Activated T-cell treated with anti-CD3 and anti-CD28 coated beads, Interleukin-2, amount 50 U/mL, for 72 hours (primary cell): ENCODE measurements at places on chromosomes 5 and 9. TPM values are rescaled to one million over a fixed set of nuclear protein-coding genes. Genes with fewer than 3 reads are reported as not detected.

Gene GOLM1
- total RNA-seq: 1.2 TPM

Gene PLPPR1
- total RNA-seq: not detected

Gene SREK1
- total RNA-seq: 63.1 TPM

DNA sequence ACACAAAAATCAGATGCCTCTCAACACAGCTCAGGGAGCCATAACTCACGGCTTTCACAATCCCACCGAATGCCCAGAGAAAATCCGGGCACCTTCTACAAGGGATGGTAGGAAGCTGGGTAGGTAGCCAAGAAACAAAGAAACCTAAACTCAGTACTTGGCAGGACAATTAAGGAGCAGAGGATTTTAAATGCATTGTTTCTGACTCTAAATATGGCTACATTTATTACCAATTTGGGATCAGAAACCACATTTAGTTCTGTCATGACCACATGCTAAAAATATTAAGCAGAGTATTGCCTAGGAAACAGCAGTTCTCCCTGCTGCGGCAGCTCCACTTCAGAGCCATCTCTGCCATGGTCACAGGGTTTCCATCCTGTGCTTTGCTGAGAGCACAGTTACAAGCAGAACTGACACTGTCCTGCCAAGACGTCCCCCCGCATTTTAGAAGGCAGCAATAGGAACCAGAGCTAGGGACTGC, 57.5 kb downstream of the SIL1 start:
- no peak overlapping the region for H3K27ac ChIP-seq
- H3K27me3 ChIP-seq: no peaks in the 10 kb centered on the region
- DNase-seq: no peak
- H3K4me1 ChIP-seq: peaks cover 49% of the 10 kb centered on the region

- H3K27me3 ChIP-seq: no peaks in the 10 kb centered on the region
- peaks cover 28% of the 10 kb centered on the region for H3K4me1 ChIP-seq
- H3K36me3 ChIP-seq: no peaks in the 10 kb centered on the region
- no peak for DNase-seq
These were observed 18.4 kb upstream of the CDKN2AIPNL start for GRCh38 chr5:134430001-134430569.

DNA sequence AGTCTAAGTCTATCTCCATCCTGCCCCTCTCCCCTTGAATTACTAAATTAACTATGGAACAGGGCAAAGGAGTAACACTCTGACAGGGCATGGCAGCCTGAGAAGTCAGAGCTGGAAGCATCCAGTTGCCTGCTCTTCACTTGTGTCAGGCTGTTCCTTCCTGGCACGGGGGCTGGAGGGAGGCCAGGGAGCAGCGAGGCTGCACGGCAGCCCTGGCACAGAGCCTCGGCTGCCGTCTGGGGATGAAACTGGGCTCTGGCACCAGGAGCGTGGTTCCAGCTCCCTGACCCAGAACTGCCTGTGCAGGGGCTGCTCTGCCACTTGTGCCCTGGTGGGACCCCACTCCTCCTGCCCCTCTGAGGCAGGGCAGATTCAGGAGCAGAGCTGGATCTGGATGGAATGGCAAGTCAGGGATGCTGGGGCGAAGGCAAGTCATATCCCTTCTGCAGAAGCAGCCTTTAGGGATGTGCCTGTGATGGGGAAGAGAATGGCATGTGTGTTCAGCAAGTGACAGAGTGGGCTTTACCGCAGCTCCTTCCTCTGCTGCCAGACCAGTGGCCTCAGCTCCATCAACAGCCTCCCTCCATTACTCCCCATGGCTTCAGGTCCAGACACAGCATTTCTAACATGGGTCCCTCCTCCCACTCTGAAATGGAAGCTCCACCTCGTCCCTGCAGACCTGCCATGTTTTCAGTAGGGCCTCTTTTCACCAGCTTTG, 42.2 kb upstream of the PDE8B start:
- H3K27ac ChIP-seq: no peak overlapping the region
- no peak for DNase-seq

- no peak overlapping the region for H3K4me3 ChIP-seq
- H3K36me3 ChIP-seq: peaks cover 3% of the 10 kb centered on the region
- DNase-seq: no peak
- H3K27me3 ChIP-seq: no peaks in the 10 kb centered on the region
- no peak overlapping the region for H3K27ac ChIP-seq
These were observed 41.0 kb downstream of the KIAA1191 start for GRCh38 chr5:176320577-176320976.

DNA sequence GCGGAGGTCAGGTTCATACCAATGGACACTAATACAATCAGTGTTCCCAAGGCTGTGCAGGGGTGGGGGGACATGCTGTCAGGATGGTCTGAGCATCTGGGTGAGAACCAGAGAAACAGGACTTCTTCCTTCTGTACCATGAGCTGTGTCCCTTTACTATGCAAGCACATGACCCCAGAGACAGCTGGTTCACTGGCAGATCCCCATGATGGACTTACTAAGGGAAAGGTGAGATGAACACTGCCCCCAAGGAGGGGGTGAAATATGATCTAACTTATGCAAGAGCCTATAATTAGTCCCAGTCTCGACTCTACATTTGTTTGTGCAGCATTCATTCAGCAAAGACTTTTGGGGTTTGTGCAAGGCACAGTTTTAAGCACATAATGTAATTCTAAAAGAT, 91.4 kb downstream of the LIFR start:
- H3K27me3 ChIP-seq: peaks cover 40% of the 10 kb centered on the region
- H3K4me3 ChIP-seq: no peak overlapping the region
- H3K4me1 ChIP-seq: no peaks in the 10 kb centered on the region
- DNase-seq: no peak
- no peaks in the 10 kb centered on the region for H3K36me3 ChIP-seq

- no peak overlapping the region for H3K4me3 ChIP-seq
- no peaks in the 10 kb centered on the region for H3K4me1 ChIP-seq
- no peaks in the 10 kb centered on the region for H3K27me3 ChIP-seq
- no peak for DNase-seq
- H3K36me3 ChIP-seq: no peaks in the 10 kb centered on the region
These were observed 138.2 kb upstream of the MINAR2 start for GRCh38 chr5:129609710-129610109.

GRCh38 chr5:64229163-64229774, 63.6 kb downstream of the RNF180 start:
- H3K4me1 ChIP-seq: no peaks in the 10 kb centered on the region
- H3K4me3 ChIP-seq: no peak overlapping the region
- no peaks in the 10 kb centered on the region for H3K36me3 ChIP-seq
- H3K27me3 ChIP-seq: no peaks in the 10 kb centered on the region
- no peak overlapping the region for H3K27ac ChIP-seq

DNA sequence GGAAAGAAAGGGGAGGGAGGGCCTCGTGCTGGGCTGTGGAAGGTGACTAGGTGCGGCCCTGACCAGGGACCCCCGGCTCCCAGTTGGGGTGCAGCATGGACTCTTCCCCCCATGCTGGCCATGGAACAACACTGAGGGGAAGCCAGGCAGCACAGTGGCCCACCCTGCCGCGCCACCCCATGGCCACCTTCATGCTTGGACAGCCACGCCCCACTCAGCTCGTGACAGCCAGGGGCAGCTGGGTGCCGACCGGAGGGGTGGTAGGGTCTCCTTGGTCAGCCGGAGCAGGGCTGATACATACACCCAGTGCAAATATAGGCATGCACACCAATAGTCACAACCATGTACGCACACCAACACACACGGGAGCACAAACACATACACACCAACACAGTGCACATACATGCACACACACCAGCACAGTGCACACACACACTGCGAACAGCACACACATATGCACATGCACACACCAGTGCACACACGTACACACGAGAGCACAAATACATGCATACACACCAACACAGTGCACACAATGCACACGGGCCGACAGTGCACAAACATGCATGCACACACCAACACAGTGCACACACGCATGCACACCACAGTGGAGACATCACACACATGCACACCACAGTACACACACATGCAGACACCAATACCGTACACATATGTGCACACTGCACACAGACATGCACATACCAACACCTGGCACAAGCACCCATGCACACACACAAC, 8.3 kb downstream of the SOHLH1 start:
- no peaks in the 10 kb centered on the region for H3K36me3 ChIP-seq
- no peak for DNase-seq
- no peaks in the 10 kb centered on the region for H3K4me1 ChIP-seq
- H3K27me3 ChIP-seq: no peaks in the 10 kb centered on the region
- H3K27ac ChIP-seq: no peak overlapping the region
